ENCODE measurements at places on chromosomes 3 and 15.
A peak's percentile ranks its signal among the peaks of the same experiment; 100 is the strongest.

DNA sequence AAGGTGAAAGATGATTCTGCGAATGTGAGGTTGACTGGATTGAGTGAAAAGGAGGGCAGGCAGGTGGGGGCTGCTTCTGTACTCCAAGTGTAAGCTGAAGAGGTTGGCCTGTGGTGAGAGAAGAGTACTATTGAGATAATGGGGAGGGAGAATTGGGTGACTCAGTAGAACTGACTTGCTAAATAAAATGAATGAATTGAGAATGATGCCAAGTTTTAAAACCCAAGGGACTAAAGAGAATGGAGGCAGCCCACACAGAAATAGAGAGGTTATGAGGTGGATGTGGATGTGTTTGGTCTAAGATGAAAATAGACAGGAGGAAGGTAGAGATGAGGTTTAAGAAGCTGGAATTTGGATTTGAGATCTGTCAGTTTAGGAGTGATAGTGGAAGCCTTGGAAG is 5.9 kb downstream of the MME start:
- H3K36me3 ChIP-seq, result no peaks in the 10 kb centered on the region
- H3K4me1 ChIP-seq, result no peaks in the 10 kb centered on the region
- H3K4me3 ChIP-seq, result no peak overlapping the region
- DNase-seq, result no peak

DNA sequence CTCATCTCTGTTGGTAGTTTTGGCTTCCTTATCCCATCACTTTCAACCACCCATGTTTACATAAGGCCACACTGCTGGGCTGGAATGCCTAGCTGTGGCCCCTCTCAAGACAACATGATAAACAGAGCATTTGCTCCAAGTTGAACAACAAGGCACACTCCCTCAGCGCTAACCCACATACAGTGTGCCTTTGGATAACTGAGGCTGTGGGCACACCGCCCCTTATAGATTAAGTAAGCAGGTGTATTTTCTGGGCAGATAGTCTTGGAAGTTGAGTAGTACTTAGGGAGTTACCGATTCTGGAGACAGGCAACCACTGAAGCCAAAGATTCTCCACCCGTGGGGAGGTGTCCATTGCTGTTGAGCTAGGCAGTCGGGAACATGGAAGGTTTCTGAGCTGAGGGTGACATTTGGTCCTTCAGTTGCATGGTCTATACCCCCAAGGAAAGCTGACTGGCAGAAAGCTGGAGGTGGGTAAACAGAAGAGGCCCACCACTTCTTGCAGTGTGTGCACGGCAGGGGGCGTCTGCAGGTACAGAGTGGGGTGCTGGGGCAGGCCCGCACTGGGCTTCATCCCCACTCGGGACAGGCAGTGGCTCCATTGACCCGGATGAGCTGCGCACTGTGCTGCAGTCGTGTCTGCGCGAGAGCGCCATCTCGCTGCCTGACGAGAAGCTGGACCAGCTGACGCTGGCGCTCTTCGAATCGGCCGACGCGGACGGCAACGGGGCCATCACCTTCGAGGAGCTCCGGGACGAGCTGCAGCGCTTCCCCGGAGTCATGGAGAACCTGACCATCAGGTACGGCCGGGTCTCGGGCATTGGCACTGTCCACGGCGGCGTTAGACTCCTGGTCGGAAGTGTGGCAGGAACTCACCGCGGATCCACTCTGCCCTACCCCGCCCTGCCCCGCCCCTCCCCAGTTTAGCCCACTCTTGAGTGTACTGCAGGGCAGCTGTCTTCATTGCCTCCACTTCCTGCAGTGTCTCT is 16.8 kb downstream of the NOX5 start:
- no peaks in the 10 kb centered on the region for H3K36me3 ChIP-seq
- H3K4me3 ChIP-seq, result peak overlapping the region; percentile 79
- DNase-seq, result no peak
- no peak overlapping the region for H3K27ac ChIP-seq
- peaks cover 37% of the 10 kb centered on the region for H3K27me3 ChIP-seq
- peaks cover 5% of the 10 kb centered on the region for H3K4me1 ChIP-seq

DNA sequence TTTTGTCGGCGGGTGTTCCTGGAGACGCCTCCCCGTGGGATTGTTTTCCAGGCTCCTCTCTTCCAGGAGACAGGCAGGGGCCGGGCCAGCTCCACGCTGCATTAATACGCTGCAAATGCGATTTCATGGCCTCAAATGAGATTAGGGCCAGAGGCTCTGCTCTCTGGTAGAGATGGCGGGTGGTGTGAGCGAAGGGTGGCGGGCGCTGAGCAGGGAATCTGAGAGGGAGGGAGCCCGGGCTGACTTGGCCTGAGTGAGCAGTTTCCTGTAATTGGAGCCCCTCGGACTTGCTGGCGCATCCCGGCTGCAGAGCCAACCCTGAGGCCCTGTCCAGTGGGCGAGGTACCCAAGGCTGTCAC is 7.4 kb upstream of the CCDC33 start:
- no peak overlapping the region for H3K4me3 ChIP-seq
- H3K27ac ChIP-seq, result no peak overlapping the region
- H3K4me1 ChIP-seq, result no peaks in the 10 kb centered on the region

DNA sequence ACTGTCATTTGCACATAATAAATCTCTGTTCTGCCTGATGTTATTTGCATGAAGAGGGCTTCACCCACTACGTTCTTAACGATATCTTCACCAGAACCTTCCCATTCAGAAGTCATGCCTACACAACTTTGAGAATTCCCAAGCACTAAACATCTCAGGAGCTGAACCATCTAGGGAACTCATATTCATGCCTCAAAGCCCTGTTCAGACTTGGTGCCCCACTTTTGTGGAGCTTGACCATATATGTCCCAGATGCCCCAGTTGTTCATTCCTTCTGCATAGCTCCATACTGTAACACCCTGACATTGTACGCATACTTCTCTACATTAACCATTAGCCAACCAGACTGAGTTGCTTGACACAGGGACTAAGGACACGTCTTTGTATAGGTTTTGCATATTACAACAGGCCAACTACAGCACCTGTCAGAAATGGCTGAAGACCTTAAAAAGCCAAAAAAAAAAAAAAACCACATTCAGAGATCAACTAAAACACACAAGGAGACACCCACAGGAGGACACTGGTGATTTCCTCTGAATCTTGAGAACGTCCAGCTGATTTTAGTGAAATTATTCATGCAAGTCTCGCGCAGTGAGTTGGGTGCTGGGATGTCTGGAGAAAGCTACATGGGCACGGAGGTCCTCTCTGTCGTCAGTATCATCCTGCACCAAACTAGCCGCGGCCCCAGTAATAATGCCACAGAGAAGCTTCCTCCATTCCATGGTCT is 141.4 kb downstream of the FOXP1 start:
- peak overlapping the region; percentile 81 for H3K4me3 ChIP-seq
- H3K27me3 ChIP-seq, result no peaks in the 10 kb centered on the region
- H3K36me3 ChIP-seq, result no peaks in the 10 kb centered on the region
- peaks cover 96% of the 10 kb centered on the region for H3K4me1 ChIP-seq
- DNase-seq, result peak; percentile 41

- H3K4me1 ChIP-seq, result no peaks in the 10 kb centered on the region
- no peak overlapping the region for H3K27ac ChIP-seq
- H3K27me3 ChIP-seq, result no peaks in the 10 kb centered on the region
- DNase-seq, result no peak
These were observed 144.2 kb downstream of the PDCD6IP start for GRCh38 chr3:33942483-33943150.

DNA sequence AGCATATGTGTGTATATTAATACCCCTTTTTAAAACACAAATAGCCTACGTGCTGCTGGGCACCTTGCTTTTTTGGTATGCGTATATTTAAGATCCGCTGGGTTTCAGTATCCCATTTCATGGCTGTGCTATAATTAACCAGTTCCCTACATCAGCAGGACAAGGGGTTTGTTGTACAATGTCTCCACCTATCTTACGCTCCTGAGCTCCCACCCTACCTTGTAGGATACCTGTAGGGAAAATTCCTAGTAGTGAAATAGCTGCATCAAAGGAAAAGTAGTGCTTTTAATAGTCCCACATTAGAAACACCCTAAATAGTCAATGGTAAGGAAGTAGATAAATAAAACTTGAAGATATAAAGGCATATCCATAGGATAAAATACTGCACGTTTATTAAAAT is 1.4 kb downstream of the MAP6D1 start:
- peaks cover 14% of the 10 kb centered on the region for H3K4me1 ChIP-seq
- peak overlapping the region; percentile 77 for H3K4me3 ChIP-seq
- no peak overlapping the region for H3K27ac ChIP-seq
- no peaks in the 10 kb centered on the region for H3K36me3 ChIP-seq
- no peaks in the 10 kb centered on the region for H3K27me3 ChIP-seq

DNA sequence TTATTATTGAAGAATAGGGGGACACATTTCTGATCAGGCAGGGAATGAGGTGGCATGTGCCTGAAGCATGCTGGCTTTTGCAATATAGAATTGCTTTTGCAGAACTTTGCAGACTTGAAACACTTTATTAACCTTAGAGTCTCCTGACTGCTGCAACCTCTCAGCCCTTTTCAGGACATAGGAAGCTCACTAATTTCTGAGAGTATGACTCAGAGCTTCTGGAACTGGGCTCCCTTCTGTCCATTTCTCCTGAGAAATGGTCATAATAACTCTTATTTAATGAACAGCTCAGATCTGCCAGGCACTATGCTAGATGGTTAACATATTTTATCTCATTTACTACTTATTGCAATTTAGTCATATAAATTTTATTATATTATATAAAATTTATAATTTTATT is 38.6 kb upstream of the DGKG start:
- no peaks in the 10 kb centered on the region for H3K36me3 ChIP-seq
- H3K27ac ChIP-seq, result no peak overlapping the region

DNA sequence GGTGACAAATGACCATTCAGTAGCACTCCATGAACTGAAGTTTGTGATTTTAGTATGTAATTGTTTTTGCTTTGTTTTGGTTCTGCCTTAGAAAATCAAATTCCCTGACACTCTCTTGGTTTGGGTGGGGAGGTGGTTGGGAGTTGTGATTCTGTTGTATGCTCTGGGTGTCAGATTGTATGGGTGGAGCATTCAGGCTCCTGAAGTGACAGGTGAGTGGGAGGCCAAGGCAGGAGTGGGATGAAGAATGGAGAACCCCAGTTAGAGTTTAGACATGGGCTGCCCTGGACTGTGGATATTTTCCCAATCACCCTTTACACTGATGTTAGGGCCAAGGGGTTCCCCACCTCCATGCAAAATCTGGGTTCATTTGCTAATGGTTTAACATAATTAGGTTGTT is 83.6 kb downstream of the ARPP21 start:
- no peak for DNase-seq
- no peaks in the 10 kb centered on the region for H3K27me3 ChIP-seq
- no peaks in the 10 kb centered on the region for H3K4me1 ChIP-seq
- no peaks in the 10 kb centered on the region for H3K36me3 ChIP-seq
- no peak overlapping the region for H3K27ac ChIP-seq
- H3K4me3 ChIP-seq, result no peak overlapping the region

DNA sequence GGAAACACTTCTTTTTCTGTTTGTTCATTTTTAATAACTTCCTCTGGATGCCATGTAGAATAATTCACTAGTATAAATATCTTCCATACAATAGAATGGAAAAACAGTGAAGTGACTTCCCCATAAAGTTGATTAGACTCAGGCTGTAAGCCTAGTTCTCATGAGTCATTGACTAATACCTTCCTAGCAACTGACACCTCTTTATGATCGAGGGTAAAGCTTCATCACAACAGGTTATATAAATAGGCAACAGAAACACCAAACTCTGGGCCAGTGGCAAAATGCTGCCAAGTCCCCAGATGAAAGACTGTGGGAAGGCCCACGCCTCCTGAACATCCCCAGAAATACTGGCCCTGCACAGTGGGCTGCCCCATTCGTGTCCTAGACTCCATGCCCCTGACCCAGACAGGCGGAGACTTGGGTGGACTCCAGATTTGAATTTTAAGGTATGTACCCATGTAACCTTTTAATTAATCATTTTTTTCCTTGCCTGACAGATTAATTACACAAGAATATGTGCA is 71.3 kb upstream of the TBC1D23 start:
- H3K36me3 ChIP-seq, result no peaks in the 10 kb centered on the region
- H3K27me3 ChIP-seq, result no peaks in the 10 kb centered on the region
- no peak overlapping the region for H3K4me3 ChIP-seq
- no peak for DNase-seq

- H3K27ac ChIP-seq, result peak overlapping the region; percentile 4
- H3K4me1 ChIP-seq, result peaks cover 54% of the 10 kb centered on the region
- no peak overlapping the region for H3K4me3 ChIP-seq
- H3K36me3 ChIP-seq, result peaks cover 5% of the 10 kb centered on the region
These were observed 56.0 kb downstream of the RFX7 start for GRCh38 chr15:56187665-56188064.

GRCh38 chr3:37542772-37543449 is 318.8 kb upstream of the CTDSPL start:
- H3K27ac ChIP-seq, result no peak overlapping the region
- no peaks in the 10 kb centered on the region for H3K4me1 ChIP-seq
- H3K36me3 ChIP-seq, result no peaks in the 10 kb centered on the region

DNA sequence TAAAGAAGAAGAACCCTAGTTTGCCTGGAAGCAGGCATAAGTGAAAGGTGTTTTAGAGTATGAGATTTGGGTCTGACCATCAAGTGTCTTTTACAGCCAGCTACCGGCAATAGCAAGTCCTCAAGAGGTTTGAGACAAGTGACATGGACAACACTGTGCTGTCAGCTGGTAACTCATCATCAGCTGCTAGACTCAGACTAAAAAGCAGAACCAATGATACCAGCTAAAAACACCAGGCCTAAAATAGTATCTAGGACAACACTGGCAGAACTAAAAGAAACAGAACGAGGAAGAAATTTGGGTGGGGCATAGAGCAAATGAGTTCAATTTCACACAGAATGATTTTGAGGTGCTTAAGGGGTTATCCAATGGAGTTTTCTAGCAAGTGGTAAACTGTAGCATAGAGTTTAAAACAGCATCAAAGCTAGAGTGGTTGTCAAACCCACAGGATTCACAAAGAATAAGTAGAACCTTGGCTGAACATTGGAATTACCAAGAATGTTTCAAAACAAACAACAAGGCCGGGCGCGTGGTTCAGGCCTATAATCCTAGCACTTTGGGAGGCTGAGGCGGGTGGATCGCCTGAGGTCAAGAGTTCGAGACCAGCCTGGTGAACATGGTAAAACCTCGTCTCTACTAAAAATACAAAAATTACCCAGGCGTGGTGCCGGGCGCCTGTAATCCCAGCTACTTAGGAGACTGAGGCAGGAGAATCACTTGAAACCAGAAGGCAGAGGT is 3.9 kb downstream of the CIAO2A start:
- H3K27ac ChIP-seq, result peak overlapping the region; percentile 98
- H3K4me1 ChIP-seq, result peaks cover 47% of the 10 kb centered on the region
- no peaks in the 10 kb centered on the region for H3K36me3 ChIP-seq
- peak; percentile 79 for DNase-seq
- no peaks in the 10 kb centered on the region for H3K27me3 ChIP-seq
